Right cardiac atrium (tissue), 5 donors: ENCODE measurements at places on chromosomes 13 and 19. TPM values are rescaled to one million over a fixed set of nuclear protein-coding genes. Genes with fewer than 3 reads are reported as not detected.
A peak's percentile ranks its signal among the peaks of the same experiment; 100 is the strongest.

GRCh38 chr13:102214956-102215355, 186.9 kb downstream of the FGF14 start:
- DNase-seq, result no peak

DNA sequence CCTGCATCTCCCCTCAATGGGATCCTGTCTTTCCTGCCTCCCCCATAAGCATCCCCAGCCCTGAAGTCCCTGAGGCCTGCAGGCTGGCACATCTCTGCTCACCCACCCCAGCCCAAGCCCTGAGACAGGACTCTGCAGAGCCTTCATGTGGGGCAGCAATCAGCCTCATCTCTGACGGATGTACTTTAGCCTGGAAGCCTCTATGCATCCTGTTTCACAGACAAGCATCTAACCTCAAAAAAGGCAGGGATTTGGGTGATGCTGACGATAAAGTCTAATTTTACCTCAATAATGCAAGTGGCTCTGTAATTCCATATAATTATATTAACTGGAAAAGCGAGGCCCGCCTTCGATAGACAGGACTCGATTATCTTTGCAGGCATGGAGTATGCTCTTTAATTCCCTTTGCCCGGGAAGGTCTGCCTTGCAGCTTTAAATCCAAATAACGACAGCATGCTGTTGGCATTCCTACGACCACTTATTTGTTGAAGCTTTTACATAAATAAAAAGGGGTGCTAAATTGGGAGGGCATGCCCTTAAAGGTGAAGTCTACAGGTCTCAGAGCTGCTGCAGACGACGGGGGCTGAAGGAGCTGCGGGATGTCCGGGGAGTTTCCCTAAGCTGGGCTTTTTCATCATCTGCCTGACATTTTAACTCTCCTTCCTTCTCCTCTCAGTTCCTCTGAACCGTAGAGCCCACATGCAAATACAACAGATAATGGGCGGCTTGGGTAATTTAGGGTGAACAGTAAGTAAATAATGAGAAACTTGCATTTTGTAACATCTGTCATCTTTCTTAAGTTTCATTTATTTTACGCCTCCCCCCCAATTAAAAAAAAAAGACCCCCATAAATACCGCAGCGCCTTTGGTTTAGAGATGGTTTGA, 211.5 kb downstream of the URI1 start:
- DNase-seq, result no peak

DNA sequence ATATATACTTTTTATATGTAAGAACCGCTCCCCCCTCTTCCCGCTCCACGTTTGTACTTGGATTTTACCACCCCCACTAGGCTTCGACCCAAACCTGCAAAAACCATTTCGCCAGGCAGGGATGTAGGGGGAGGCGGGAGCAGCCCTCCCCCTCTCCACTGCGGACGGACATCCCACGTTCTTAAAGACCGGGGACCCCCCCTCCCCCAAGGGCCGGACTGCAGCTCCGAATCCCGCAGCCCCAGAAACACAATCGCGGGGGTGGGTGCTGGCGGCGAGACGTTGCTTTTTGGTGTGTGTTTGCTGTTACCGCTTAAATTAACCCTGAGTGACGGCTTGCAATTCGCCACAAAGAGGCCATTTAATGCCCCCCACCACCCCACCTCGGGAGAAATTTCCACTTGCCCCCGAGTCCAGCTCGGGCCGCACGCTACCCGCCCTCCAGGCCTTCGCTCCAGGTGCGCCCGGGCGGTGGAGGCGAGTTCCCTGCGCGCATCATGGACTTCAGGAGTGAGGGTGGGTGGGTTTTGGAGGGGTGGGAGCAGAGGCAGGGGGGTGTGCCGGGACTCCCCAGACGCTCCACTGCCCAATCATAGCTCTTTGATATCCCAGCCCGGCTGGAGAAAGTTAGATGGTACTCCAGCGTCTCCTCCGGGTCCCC, 15.8 kb downstream of the NFIX start:
- DNase-seq, result peak; percentile 51

Gene DAND5
- 9.2 TPM for total RNA-seq

GRCh38 chr13:40333226-40333625, 333.2 kb downstream of the FOXO1 start:
- DNase-seq, result no peak

- no peak for DNase-seq
These were observed 12.2 kb upstream of the C19orf33 start for GRCh38 chr19:38291855-38292254.

DNA sequence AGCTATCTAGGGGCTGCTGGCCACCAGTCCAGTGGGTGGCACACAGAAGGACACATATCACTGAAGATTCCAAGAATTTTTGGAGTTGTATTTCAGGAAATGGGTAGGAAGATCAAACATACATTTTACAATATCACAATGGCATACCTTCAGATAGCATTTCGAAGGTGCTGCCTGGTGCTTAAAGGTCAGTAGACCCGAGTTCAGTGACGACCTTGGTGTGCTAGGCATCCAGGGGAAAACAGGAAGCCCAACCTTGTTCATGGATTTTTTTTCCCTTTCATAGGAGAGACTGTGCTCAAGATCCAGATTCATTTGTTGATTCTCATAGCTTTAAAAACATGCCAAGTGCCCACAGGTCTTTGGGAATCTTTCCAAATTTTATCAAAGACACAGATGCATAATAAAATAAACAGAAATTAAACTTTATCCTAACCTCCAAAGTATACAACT, 51.0 kb upstream of the RCBTB2 start:
- DNase-seq, result no peak

Gene OCEL1
- 18.2 TPM for total RNA-seq

DNA sequence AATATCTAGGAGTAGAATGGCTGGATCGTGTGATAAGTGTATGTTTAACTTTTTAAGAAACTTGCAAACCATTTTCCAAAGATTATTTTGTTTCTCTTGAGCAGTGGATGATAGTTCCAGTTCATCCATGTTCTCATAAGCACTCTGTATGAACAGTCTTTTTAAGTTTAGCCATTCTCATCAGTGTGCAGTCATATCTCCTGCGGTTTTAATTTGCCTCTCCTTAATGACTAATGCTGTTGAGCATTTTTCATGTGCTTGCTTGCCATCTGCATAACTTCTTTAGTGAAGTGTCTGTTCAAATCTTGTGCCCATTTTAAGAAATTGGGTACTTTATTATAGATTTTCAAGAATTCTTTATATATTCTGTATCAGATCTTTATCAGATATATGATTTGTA, 58.6 kb downstream of the WASF3 start:
- DNase-seq, result no peak

- no peak for DNase-seq
These were observed 95.3 kb downstream of the UFM1 start for GRCh38 chr13:38444904-38445303.

Gene NRTN
- total RNA-seq, result 56.1 TPM

- DNase-seq, result no peak
These were observed 327.1 kb downstream of the RFC3 start for GRCh38 chr13:34145061-34145460.

GRCh38 chr13:51644654-51645053, 60.4 kb downstream of the WDFY2 start:
- no peak for DNase-seq

DNA sequence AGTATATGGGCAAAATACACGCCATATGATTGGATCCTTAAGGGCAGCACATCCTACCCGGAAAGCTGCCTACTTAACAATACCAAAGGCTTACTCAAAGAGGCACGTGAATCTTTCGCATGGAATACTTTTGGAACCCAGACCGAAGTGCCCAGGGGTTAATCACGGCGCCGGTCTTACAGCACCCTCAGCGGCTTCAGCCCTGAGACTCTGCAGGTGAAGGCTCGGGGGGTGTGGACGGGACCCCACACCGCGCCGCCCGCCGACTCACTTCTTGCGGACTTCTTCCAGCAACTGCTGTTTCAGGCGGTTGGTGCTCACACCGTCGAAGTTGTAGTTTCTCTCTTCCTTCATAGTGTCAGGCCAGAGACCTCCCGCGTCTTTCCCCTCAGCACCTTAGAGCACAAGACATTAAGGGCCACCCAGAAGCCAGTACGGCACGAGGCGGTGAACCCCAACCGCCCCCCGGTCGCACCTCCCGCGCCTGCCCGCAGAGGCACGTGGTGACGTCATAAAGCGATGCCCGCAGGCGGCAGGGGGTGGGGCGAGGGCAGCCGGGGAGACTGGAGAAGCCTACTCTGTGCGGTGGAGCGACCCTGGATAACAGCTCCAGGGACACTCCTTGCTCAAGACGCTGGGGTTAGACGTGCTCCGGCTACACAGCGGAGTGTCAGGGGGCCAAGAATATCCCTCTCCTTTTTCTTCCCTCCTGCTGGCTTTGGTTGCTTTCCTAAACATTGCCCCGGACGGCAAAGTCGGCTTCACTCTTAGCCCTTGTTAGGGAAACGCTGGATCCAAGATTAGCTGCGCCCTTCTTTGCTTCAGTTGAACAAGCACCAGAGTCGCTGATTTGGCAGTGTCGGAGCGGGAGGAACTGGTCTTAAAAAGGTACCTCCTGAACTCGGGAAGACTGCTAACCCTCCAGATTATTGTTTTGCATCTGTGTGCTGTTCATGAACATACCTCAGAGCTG, at the start of gene CCDC169:
CCDC169 (minus strand) TSS at position 449 of the 973 bp plus-strand sequence; CDS start at position 354, 95 bp downstream.
- DNase-seq, result peak; percentile 87

GRCh38 chr13:33112766-33113165, 96.5 kb downstream of the KL start:
- no peak for DNase-seq

- DNase-seq, result peak; percentile 90
These were observed 1.5 kb upstream of the WDR18 start for GRCh38 chr19:982567-983170.

- no peak for DNase-seq
These were observed 8.6 kb downstream of the EPN1 start for GRCh38 chr19:55683449-55684261.

GRCh38 chr13:72151241-72151640, 284.2 kb upstream of the DACH1 start:
- DNase-seq, result no peak

Gene GFY
- total RNA-seq, result not detected

GRCh38 chr13:39616087-39616694, 13.2 kb upstream of the LHFPL6 start:
- DNase-seq, result no peak

DNA sequence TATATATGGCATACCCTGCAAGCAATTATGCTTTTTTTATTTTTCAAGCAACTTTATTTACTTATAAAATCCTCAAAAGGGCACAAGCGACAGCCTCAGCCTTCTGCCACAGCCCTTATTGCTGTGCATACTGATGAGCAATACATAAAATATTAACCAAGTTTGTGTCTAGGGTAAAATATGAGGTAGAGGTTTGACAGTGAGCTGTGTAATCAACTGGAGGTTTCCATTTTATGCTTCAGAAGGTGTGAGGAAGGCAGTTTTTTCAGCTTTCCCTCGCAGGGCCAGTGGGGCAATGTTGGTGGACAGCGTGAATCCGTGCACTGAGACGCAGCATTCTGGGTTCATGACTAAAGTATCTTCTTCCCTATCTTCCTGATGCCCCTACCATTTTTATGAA, 310.4 kb downstream of the IRS2 start:
- no peak for DNase-seq

GRCh38 chr19:49423985-49424303, 703 bp upstream of the PTH2 start:
- DNase-seq, result no peak

- peak; percentile 77 for DNase-seq
These were observed 7.7 kb downstream of the REXO1 start for GRCh38 chr19:1840541-1841115.

- DNase-seq, result no peak
These were observed 32.2 kb upstream of the WDFY2 start for GRCh38 chr13:51552027-51552426.

GRCh38 chr13:26819046-26819445, 58.5 kb upstream of the GPR12 start:
- no peak for DNase-seq

Gene MLNR
- not detected for total RNA-seq

DNA sequence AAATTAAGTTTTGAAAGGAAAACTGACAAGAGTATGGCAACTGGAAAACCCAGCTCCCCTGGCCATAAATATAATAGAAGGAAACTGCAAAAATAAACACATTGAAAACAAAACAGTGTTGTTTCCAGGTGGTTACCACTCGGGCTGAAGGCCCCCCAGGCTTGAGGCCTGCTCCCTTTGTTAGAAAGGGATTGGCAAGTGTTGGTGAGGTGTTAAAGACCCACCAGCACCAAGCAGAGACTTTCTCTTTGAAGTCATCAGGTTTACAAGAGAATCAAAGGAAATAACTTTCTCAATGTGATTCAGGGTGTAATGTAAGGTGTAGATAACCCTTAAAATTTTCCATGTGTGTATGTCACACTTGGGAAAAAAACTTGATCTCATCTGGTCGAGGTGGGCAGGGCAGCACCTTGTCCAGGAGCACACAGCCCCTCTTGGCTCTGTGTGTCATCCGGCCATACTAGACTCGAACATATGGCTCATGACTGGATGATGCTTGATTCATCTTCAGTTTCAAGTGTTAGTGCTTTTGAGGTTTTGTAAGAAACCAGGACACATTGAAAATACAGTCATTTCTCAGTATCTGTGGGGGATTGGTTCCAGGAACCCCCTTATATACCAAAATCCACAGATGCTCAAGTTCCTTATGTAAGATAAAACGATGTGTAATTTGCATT, 7.8 kb downstream of the ACTN4 start:
- DNase-seq, result no peak

GRCh38 chr19:45409557-45409920, 3.1 kb downstream of the POLR1G start:
- no peak for DNase-seq

- no peak for DNase-seq
These were observed 39.8 kb upstream of the SLC15A1 start for GRCh38 chr13:98792321-98792720.

- DNase-seq, result no peak
These were observed 1597.6 kb upstream of the MIR17HG start for GRCh38 chr13:89749888-89750287.

- no peak for DNase-seq
These were observed 3.9 kb downstream of the EEF1AKMT1 start for GRCh38 chr13:20769834-20770233.

GRCh38 chr19:31717269-31717923, 368.2 kb upstream of the TSHZ3 start:
- no peak for DNase-seq

DNA sequence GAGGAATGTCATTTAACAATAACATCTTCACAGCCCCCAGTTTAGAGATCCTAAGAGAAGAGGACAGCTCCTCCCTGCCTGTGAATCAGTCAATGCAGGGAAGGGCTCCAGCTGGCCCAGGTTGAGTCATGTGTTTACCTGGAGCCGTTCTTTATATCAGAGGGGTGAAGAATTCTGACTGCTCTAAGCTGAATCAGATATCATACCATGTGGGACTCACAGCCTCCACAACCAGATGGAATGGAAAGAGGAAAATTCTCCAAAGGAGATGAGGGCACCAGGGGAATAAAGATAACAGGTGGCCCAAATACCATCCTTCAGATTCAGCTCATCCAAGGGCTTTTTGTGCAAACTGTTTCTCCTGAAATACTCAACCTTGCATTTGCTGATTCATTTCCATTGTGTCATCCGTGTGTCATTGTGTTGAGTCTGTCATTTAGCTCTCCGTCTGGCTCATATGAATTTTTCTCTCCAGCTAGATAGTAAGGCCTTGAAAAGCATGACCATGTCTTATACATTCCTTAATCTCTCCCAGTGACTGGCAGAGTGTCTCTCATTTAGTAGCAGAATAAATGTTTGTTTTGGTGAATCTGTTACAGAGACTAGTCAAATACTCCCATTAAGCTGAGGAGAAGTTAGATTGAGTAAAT, 217.9 kb downstream of the RFC3 start:
- DNase-seq, result no peak
